ENCODE measurements at places on chromosomes 3 and 15.

DNA sequence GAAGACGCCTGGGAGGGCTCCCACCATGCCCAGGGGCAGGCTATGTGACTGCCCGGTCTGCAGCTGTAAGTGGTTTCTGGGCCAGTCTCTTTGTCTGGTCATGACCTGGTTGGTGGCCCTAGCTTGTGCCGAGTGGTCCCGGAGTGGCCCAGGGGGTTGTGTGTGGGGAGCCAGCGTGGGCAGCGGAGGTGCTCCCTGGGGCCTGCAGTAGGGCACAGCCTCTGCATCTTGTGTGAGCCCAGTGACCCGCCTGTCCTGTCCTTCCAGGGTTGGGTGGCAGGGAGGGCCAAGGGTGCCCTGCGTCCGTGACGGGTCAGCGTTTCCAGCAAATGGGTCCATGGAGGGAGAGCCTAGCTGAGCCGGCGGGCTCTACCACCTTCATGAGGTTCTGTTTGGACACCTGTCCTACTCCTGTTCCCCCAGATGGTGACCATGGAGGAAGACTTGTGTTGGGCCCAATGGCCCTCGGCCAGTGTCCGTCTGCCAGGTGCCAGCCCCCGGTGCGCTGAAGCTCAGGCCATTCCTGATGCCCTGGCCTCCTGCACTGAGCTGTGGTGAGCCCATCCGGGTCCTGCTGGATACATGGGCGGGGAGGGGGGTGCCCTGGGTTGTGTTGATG lies 215.4 kb downstream of the SNRPN start:
- no peak for DNase-seq

- DNase-seq: no peak
These were observed 194.4 kb downstream of the MEIS2 start for GRCh38 chr15:36905908-36906307.

DNA sequence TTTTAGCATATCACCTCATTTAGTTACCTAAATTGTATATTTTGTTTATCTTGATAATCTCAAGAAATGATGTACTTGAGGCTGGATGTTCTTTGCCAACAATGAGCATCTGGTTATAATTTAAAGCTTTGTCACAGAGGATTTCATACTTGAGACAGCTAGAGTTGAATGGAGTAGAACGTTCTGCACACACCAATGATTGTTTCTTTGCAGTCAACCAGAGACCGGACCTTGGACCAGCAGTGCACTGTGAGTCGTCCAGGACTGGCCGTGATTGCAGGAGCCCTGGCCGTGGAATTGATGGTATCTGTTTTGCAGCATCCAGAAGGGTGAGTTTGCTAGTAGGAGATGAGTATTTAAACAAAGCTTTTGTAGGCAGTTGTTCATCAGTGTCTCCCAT lies 90.4 kb downstream of the ATG7 start:
- DNase-seq: no peak

DNA sequence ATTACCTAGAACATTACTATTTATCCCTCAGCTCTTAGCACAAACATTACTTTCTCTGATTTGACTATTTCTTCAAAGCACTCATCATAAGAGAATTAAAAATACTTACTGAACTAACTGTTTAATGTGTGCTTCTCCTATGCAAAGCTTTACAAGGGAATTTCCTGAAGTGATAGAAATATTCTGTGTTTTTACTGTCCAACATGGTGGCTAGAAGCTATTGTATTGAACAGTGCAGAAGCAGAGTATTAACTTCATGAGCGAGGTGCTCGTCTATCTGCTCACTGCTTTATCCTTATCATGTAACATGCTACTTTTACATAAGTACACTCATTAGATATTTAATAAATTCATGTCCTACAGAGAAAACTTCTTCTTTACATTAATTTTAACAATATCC lies 239.1 kb downstream of the ISL2 start:
- DNase-seq: no peak

DNA sequence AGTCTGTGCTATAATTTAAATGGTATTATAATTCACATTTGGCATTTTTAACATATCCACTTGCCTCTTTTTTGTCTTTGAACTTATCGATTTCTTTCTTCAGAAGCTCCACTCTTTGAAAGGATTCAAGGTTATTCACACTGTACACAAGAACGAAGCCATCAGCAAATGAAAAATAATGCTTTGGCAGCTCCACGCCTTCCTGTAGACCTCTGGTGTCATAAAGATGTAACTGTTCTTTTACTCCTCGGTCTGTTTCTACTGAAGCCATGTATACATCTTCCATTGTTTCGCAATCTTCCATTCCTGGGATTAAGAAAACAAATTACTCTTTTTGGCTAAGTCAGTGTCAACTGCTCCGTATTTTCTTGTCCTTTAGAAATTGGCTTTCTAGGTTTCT lies 16.0 kb downstream of the NKIRAS1 start:
- no peak for DNase-seq

DNA sequence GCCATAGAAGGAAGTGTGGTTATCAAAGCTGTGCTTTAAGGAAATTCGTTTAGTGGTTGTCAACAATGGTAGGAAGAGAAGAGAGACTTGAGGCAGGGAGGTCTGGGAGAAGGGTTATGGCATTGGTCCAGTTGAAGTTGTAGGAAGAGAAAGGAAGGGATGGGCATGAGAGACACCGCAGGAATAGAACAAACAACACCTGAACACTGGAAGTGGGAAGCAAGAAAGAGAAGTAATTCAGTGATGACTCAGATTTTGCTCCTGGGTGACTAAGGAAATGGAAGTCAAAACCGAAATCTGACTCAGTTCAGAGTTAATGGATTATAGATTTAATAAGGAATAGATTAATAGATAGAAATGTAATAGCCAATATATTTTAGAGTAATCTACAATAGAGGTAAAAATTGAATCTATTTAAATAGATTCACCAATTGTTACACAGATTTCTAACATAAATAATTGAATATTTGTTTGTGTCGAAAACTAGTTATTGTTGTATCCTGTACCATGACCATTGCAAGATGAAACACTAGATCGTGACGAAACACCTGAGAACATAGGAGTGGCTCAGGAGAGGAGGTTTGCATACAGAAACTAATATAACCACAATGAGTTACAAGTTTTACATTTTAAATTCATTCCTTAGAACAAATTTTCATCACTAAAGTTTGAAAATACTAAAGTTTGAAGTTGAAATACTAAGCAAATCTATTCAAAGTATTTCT lies 36.0 kb downstream of the THBS1 start:
- DNase-seq: no peak

DNA sequence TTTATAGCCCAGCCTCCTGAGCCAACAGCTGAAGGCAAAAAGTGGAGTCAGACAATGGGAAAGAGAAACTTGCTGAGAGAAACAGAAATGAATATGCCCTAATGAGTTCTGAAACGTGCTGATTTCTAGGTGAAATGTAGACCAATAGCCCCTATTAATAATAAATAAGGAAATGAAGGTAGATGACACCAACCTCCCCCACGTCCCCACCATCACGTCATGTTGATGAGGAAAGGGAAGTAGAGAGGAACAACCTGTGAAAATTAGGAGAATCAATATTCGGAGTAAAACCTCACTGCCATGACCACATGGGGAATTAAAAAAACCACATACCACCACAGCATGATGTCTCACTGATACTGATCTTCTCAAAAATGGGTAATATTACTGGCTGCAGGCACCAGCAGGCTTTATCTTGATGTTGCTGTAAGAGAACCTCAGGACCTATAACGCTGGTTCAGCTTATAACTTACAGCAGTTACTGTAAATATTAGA lies 64.0 kb downstream of the KAT2B start:
- no peak for DNase-seq

GRCh38 chr3:39005295-39005694 lies 46.4 kb downstream of the SCN11A start:
- no peak for DNase-seq

GRCh38 chr15:36263666-36264065 lies 315.8 kb upstream of the CDIN1 start:
- no peak for DNase-seq

DNA sequence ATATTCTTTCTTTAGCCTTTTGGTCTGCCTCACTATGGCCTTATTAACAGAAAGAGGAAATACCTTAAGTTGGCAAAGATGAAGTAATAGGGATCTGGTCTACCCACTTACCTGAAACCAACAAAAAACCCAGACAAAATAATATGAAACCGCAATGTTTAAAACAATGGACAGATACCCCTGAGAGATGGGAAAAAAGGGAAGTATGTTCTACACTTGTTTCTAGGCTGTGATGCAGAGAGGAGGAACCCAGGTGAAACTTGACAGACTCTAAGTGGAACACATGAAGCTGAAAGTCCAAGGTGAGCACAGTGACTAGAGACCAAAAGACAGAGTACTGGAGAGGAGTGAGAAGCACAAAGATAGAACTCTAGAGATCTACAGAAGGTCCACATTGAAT lies 78.4 kb downstream of the NR2E3 start:
- DNase-seq: no peak

DNA sequence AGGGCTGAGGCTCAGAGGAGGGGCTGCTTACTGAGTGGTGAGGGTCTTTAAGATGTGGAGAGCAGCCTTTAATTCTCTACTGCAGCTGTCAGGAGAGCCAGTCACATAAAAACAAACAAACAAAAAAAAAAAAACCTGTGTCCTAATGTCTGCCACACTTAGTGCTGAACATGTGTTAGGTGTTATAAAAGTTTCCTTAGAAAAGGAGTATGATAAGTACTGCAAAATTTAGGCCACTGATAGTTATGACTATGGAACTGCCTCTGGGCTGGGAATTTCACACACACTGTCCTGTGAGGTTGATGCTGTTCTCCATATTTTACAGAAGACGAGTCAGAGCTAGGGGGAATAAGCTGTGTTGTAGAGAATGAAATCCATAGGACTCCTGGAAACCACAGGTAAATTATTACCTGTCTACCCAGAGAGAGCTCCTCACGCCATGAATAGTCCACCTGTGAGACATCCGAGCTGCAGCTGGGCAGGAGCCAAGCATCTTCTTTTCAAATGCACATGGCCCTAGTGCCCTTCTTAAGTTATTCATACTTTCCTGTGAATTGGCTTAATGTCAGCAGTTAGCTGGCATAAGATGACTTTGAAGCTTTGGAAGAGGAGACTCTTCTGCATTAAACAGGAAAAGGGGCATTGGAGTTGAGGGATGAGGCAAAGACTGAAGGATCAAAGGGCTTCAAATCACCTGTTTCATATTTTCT lies 34.5 kb upstream of the SKOR1 start:
- DNase-seq: no peak

GRCh38 chr3:160641665-160642309 lies 35.2 kb upstream of the ARL14 start:
- DNase-seq: no peak

Measured in activated CD8-positive, alpha-beta memory T cell treated with anti-CD3 and anti-CD28 coated beads for 4 hours (primary cell).